Regular cardiac myocyte (primary cell): ENCODE measurements at places on chromosomes 1 and 21. TPM values are rescaled to one million over a fixed set of nuclear protein-coding genes. Genes with fewer than 3 reads are reported as not detected.

The LEMD1 gene
- not detected in 2 replicates for total RNA-seq

The TMCO1 gene
- total RNA-seq: 101 and 110 TPM in 2 replicates

The LPAR3 gene
- 0.19 and 2.0 TPM in 2 replicates for total RNA-seq

The MROH7 gene
- total RNA-seq: 0.28 TPM in 1 of 2 replicates, not detected in the other

The FAAH gene
- total RNA-seq: 2.0 and 3.5 TPM in 2 replicates

The SLFNL1 gene
- under 0.01 and 0.28 TPM in 2 replicates for total RNA-seq
